ENCODE measurements at places on chromosomes 6 and 20.

DNA sequence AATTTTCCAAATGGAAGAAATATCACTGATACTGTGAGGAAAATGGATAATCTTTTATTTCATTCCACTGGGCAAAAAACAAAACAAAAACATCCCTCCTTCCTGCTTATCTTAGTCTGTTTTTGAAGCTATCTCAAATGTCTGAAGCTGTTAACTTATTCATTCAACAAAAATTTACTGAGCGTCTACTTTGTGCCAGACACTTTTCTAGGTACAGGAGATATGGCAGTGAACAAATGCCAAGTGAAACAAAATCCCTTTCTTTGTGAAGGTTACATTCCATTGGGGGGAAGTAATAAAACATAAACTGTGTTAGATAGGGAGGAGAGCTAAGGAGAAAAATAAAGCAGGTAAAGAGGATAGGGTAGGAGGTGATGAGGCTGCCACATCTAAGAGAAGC is 47.5 kb downstream of the TNFRSF21 start:
- no peak for DNase-seq

DNA sequence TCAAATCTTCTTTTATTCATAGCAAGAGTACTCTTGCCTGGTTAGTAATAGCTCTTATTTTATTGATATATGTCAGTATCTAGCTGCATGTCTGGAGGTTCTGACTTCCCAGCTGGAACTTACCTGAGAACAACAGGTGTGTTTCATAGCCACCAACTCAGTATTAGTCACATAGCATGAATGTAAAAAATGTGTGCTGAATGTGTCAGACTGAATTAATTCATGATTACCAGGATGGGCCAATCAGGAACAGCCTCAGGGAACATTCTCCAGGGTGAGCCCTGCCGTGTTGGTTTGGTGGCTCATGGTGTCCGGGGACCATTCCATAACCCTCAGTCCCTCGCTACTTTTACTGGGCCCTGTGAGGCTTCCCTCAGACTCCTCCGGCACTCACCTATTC is 99.7 kb downstream of the TULP4 start:
- DNase-seq: peak; percentile 32

DNA sequence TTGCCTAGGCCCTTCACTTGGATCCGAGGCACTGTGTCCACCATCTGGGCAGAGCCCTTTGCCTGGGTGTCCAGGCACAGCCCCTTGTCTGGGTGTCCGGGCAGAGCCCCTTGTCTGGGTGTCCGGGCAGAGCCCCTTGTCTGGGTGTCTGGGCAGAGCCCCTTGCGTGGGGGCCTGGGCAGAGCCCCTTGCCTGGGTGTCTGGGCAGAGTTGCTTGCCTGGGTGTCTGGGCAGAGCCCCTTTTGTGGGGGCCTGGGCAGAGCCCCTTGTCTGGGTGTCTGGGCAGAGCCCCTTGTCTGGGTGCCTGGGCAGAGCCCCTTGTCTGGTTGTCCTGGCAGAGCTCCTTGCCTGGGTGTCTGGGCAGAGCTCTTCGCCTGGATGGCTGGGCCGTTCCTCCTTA is 443.4 kb upstream of the CDH4 start:
- no peak for DNase-seq

GRCh38 chr6:128963561-128963960 is 80.6 kb downstream of the LAMA2 start:
- no peak for DNase-seq

GRCh38 chr20:2006452-2007361 is 12.8 kb upstream of the PDYN start:
- peak; percentile 67 for DNase-seq

DNA sequence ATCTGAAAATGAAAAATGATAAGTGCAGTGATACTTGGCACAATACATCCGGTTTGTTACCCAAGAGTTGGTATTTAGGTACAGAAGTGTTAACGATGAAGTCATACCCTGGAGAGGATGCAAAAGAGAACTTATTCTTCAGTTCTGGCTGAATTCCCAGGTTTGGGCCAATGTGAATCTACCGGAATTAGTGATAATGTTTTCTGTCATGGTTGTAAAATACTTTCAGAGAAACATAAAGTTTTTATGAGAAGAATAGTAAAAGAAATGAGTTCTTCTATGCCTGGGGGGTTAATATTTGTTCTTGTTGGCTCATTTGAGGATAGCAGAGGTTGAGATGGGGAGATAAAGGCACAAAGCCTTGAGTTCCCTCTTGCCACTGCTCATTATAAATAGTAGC is 509.9 kb upstream of the POU3F2 start:
- DNase-seq: no peak

DNA sequence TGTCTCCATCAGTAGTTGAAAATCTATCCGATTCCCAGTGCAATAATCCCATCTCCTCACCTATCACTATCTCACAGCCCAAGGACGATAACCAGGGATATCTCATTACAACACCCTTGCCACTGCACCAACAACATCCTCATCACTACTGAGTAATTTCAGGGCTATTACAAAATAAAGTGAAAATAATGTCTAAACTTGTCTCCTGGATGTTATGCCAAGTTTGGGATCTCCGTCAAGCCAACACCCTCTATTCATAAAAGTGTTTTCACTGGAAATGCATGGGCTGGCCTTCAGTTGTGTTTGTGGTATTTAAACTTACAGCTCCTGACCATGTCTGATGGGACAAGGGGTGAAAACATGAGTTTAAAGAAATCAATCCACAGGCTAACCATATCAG is 42.0 kb upstream of the STMND1 start:
- DNase-seq: no peak

GRCh38 chr6:40912158-40912946 is 126.7 kb downstream of the UNC5CL start:
- DNase-seq: peak; percentile 64

DNA sequence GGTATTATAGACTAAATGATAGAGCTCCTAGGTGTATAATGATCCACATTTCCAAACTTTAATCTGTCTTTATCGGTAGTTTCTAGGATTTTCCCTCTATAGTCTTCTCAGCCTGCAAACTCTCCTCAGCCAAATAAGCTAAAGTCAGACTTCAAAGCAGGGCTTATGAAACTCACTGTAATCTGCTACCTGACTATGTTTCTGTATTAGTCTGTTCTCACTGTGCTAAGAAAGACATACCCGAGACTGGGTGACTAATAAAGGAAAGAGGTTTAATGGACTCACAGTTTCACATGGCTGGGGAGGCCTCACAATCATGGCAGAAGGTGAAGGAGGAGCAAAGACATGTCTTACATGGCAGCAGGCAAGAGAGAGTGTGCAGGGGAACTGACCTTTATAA is 928.7 kb upstream of the ADGRB3 start:
- no peak for DNase-seq

DNA sequence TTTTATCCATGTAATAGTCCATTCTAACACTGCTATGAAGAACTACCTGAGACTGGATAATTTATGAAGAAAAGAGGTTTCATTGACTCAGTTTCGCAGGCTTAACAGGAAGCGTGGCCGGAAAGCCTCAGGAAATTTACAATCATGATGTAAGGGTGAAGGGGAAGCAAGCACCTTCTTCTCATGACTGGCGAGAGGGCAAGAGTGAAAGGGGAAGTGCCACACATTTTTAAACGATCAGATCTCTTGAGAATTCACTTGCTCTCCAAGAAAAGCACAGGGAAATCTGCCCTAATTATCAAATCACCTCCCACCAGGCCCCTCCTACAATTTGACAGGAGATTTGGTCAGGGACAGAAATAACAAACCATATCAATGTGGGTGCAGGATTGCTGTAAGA is 859.7 kb downstream of the EPHA7 start:
- no peak for DNase-seq

DNA sequence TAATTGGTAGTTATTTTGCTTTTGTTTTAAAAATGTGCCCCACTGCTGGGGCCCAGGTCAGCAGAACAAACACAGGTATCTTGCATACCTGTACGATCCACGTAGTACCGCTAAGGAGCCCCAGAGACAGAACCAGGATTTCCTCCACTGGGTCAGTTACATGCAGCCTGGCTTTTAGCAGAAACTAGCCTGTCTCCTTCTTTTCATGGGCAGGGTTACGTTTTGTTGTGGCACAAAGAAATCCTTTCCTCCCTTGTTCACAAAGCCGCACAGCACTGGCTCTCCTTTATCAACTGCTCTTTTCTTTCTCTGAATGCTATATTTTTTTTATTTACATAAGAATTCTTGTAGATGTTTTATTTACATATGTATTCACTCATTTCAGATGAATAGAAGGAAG is 190.3 kb upstream of the POU3F2 start:
- no peak for DNase-seq

GRCh38 chr20:44646641-44647274 is 4.7 kb downstream of the ADA start:
- no peak for DNase-seq

GRCh38 chr20:60203451-60203850 is 245.2 kb downstream of the CDH26 start:
- no peak for DNase-seq

GRCh38 chr20:44087857-44088120 is 99.2 kb downstream of the JPH2 start:
- no peak for DNase-seq

DNA sequence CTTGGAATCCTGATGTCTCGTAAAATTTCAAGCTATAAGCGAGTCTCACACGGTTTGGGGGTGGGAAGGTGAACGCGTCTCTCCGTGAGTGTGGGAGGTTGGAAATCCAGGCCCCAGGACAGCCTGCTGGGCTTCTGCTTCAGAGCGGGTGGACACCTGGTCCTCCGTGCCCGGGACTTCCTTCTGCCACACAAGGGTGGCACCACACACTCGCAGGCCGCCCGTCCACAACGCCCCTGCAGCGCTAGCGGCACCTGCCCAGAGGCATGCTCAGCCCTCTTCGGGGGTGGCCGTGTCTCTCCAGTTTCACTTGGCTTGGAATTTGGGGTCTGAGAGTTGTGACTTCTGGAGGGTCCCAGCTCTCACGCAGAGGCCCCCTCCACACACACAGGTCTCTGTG is 151.9 kb downstream of the PHACTR3 start:
- DNase-seq: no peak

DNA sequence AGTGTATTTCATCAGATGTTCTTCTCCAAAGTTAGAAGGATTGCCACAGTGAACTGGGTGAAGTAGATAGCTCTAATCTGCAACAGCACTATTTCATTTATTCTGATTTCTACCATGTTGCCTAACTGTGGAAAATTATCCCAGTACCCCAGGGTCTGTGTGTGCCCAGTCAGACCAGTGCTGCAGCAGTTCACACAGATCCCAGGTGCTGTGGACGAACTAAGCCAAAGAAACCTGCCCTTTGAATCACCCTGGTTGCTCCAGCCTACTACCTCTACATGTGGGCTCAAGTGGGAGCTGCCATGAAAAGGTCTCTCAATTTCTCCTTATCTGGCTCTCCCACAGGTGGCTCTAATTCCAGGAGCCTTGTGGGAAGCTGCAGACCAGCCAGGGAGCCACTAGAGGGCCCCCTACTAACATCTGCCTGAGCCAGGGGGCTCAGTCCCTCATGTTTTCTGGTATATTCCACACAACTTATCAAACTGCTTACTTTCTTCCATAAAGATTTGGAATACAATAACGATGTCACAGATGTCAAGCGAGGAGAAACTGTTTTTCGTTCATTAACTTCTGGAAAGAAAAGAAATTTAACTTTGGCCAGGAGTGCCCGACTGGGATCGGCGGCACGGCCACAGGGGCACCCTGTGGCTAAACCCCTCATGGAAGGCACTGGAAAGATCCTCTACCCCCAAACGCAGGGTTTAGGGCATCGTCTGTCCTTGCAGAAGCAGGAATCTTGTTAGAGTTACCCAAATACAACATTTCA is 31.6 kb upstream of the LY86 start:
- peak; percentile 72 for DNase-seq

- DNase-seq: no peak
Observed at GRCh38 chr6:88548891-88549505, 382.9 kb upstream of the CNR1 start.

GRCh38 chr6:142984386-142984785 is 39.4 kb upstream of the HIVEP2 start:
- no peak for DNase-seq

DNA sequence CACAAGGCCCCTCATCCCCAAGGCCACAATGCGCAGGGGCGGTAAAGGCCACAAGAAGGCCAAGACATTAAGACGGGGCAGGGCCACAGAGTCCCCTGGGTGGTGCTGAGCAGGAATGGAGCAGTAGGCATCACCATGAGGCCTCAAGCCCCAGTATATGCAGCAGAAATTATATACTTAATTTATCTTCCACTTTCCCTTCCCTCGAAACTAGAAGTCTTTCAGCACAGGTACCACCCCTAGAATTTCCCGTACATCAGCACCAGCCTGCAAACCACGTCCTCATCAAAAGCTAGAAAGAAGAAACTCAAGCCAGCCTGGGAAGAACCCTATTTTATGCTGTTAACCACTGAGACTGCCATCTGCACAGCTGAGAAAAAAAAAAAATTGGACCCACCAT is 89.4 kb downstream of the PLG start:
- no peak for DNase-seq

- DNase-seq: no peak
Observed at GRCh38 chr6:21050935-21051334, 516.7 kb downstream of the CDKAL1 start.

GRCh38 chr6:33739571-33739970 is 7.1 kb downstream of the IP6K3 start:
- no peak for DNase-seq

DNA sequence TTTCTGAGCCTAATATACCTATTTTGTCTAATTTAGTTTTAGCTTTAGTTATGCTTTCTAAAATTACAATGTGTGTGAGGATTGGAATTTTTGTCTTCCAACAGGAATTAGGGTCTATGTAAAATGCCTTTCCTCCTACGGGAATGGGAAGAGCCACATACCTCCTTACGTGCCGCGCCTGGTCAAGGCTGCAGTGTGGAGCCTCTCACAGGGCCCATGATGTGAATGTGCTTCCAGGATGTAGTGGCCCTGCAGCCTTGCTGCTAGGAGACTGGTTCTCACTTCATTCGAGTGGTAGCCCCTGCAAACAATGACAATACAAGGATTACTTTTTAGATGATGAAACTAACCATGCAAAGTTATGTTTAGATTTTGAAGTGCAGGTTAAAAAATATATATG is 110.2 kb downstream of the SOBP start:
- no peak for DNase-seq

Measured in H7 (cell line).